Lower lobe of right lung (tissue), 2 donors: ENCODE measurements at places on chromosomes 16 and 17. TPM values are rescaled to one million over a fixed set of nuclear protein-coding genes. Genes with fewer than 3 reads are reported as not detected.

DNA sequence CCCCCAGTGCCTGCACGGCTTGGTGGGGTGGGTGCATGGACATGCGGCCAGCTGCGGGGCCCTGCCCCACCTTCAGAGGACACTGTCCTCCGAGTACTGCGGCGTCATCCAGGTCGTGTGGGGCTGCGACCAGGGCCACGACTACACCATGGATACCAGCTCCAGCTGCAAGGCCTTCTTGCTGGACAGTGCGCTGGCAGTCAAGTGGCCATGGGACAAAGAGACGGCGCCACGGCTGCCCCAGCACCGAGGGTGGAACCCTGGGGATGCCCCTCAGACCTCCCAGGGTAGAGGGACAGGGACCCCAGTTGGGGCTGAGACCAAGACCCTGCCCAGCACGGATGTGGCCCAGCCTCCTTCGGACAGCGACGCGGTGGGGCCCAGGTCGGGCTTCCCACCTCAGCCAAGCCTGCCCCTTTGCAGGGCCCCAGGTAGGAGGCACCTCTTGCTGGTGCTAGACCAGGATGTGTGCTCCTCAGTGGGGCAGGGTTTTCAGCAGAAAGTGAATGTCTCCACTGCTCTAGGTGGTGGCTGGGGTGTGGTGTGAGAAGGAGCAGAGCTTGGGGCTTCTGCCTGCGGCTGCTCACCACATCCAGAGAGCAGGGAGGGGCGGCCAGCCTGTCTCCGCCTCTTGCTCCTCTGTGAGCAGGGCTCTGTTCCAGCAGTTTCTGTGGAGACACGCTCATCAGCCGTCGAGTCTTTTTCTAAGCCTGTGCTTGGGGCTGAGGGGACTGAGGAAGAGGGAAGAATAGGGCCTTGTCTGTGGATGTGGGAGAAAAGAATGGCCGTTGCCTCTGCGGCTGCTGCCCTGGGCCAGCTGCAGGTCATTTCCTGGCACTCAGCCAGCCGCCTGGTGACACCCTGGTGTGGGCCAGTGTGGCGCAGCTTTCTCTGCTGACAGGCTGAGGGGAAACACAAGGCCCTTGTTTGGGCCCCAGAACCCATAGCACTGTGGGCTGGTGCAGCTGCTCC is 2.2 kb downstream of the ZNF276 start:
- H3K4me1 ChIP-seq: peaks cover 50% of the 10 kb centered on the region
- DNase-seq: no peak
- peaks cover 53% of the 10 kb centered on the region for H3K36me3 ChIP-seq
- H3K4me3 ChIP-seq: peak overlapping the region; percentile 90
- H3K27me3 ChIP-seq: no peaks in the 10 kb centered on the region

The GRIN2C gene
- 0.83 TPM for total RNA-seq

DNA sequence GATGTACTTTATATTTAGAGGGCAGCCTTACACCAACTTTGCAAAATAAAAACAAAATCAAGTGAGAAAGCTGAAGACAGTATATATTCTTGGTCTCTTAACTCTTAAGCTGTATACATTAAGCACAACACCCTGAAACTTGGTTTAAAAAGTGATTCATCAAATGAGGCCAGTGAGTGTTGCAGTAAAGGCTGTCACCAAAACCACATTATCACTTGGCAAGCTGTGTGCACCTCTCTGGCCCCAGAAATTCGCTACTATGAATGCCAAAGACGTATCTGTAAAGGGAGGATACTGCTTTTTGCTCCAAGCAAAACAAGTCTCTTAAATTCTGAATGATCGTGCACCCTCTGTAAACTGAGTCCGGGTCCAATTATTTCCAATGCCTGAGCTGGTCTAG is 163.9 kb downstream of the ZFHX3 start:
- no peaks in the 10 kb centered on the region for H3K27me3 ChIP-seq
- H3K36me3 ChIP-seq: peaks cover 27% of the 10 kb centered on the region
- H3K4me1 ChIP-seq: peaks cover 12% of the 10 kb centered on the region
- DNase-seq: no peak

- no peak overlapping the region for H3K27ac ChIP-seq
- no peaks in the 10 kb centered on the region for H3K4me1 ChIP-seq
- no peak for DNase-seq
Observed at GRCh38 chr17:62193249-62193648, 128.2 kb upstream of the MED13 start.

The NPIPB9 gene
- total RNA-seq: 5.5 TPM

DNA sequence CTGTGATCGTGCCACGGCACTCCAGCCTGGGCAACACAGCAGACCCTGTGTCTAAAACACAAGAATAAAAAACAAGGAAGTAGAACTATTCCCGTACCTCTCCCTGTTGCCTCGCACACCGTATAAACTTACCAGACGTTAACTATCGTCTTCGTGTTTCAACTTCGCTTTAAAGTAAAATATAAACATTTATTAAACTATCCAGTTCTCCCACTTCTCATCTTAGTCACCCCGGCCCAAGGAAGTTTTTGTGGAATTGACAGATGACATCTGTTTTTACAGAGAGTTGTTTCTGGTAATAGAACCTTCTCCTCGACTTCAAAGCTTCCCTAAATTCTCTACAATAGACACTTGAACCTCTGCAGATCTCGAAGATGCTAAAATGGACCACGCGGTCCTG is 83.1 kb downstream of the NXN start:
- peaks cover 24% of the 10 kb centered on the region for H3K4me1 ChIP-seq
- DNase-seq: no peak
- peak overlapping the region; percentile 34 for H3K4me3 ChIP-seq
- peak overlapping the region; percentile 59 for H3K27ac ChIP-seq
- H3K27me3 ChIP-seq: no peaks in the 10 kb centered on the region

The CENPT gene
- 29.9 TPM for total RNA-seq
